Left renal pelvis (tissue), 4 donors: ENCODE measurements at places on chromosomes 2 and 18. TPM values are rescaled to one million over a fixed set of nuclear protein-coding genes. Genes with fewer than 3 reads are reported as not detected.

Gene POTEC
- not detected for polyA plus RNA-seq

Gene IL1RN
- polyA plus RNA-seq = 1.4 TPM

DNA sequence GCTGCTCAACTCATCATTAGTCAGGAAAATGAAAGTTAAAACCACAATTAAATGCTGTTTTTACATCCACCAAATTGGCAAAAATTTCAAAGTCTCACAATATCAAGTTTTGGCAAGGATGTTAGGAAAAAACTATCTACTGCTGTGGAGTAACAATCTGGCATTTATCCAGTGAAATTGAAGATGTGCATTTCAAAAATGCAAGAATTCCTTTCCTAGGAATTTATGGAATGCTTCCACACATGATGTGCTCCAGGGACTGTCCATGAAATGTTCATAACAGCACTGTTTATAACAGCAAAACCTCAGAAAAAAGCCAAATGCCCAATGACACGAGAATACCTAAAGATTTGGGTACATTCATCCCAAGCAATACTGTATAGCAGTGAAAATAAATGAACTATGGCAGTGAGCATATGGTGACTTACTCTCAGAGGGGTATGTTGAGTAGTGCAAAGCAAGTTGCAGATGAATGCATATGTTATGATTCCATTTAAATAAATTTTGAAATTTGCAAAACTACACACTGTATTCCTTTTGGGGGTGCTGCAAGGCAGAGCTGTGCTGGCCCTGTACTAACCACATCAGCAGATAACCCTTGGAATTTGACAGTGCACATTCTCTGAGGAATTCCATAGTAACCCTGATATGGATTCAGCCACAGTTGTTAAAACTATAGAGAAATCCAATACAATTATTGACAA, 41.3 kb upstream of the GYPC start:
- no peak for DNase-seq

Gene CPLX4
- not detected for polyA plus RNA-seq

Gene CNNM4
- polyA plus RNA-seq = 15.4 TPM

Gene FBXO11
- 84.8 TPM for polyA plus RNA-seq

DNA sequence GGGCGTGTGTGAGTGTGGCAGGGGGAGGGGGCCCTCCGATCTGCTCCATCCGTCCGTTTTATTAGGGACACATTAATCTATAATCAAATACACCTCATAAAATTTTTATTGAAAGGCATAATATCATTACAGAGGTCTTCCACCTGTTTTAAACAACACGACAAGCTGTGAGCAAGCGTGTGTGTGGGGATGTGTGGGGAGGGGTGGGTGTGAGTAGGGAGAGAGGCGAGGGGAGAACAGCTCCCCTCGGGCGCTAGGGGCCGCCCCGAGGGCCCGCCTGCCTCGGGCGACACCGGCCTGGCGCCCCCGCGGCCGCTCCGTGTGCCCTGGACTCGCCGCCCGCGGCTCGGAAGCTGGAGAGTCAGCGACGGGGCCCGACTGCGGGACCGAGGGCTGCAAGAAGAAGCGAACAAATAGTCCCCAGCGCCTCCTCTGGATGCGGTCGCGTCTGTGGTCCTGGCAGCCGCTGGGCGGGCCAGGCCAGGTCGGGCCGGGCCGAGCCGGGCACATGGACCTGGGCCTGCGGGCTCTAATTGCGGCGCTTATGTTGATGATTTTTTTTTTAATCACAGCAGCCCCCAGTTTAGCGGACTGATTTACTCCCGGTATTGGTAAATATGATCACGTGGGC, 352 bp upstream of the HOXD9 start:
- no peak for DNase-seq

GRCh38 chr2:31075941-31076590, 62.2 kb downstream of the GALNT14 start:
- no peak for DNase-seq

Gene TUBA3E
- 0.33 TPM for polyA plus RNA-seq

GRCh38 chr18:77135339-77136075, 2.9 kb upstream of the MBP start:
- DNase-seq = no peak

DNA sequence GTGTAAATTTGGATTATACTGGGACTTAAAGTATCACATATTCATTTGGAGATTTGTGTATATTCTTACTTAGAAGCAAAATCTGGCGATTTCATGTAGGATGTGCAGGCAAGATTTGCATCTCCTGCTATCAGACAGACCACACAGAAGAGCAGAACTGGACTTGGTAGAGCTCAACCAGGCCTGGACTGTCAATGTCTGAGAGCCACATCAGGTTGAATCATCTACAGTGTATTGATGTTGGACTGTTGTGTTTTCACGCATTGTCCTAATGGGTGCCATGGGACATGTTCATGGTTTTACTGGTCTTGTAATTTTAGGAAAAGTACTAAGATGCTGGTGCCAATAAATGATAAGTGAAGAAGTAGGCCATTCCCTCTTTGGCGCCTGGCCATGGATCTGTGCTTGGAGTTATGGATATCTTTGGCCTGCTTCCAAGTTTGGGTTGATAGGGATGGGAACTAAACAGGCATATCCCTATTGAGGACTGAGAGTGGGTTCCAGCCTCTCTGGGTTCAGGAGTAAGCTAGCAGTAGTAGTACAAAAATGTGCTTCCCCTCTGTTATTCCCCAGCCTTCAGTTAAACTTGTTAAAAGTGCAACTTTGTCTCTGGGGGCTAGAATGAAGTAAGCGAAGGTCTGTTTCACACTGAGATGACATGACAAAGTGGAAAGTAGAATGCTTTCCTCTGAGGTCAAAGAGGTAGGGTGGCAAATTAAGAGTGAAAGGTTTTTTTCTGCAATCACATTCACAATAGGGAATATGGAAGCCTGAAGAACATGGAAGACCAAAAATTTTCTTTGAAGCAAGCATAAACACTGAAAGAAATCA, 49.2 kb upstream of the NEMP2 start:
- no peak for DNase-seq

Gene GALNT13
- 3.1 TPM for polyA plus RNA-seq

DNA sequence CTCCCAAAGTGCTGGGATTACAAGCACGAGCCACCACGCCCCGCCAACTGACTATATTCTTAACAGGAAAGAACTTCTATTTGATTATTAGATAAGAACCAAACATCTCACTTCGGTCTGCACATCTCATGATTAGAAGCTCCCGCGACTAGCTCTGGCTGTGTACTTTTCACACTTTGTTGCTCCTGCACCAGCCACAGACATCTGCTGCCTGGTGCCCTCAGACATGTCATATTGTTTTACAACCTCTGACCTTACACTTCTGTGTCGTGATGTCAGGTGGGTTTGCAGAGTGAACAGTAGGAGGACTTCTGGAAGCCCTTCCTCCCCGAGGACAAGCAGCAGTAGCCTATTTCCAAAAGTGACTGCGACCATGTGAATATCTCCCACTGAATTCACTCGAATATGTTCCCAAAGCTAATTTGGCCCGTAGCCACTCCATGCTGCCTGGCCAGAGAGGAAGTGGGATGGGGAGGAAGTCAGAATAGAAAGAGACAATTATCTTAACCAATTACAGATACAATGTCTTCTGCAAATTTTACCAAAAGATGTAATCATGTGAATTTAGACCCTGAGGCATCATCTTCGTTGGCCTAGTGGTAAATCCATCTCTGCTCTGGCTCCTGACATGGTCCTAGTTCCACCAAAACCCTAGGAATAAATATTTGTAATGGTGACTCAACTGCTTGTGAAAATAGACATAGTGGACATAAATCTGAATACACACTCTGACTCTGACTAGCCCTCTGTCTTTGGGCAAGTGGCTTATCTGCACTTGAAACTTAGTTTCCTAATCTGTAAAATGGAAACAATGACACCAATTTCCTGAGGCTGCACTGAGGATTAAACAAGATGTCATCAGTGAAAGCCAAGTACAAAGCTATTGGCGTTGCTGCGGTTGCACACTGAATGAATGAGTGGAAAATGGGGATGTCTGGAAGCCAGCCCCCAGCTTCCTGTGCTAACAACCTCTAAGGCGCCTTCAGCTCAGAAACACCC, 406.1 kb downstream of the LRATD1 start:
- DNase-seq = no peak

DNA sequence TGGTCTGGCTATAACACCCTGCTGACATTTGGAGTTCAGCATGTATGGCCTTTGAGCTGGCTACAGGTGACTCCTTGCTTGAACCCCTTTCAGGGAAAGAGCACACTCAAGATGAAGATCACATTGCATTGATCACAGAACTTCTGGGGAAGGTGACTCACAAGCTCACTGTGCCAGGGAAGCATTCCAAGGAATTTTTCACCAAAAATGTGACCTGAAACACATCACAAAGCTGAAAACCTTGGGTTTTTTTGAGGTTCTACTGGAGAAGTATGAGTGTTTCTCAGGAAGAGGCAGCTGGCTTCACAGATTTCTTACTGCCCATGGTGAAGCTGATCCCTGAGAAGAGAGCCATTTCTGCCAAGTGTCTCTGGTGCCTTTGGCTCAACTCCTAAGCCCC, 879.0 kb downstream of the CBLN2 start:
- DNase-seq = no peak

DNA sequence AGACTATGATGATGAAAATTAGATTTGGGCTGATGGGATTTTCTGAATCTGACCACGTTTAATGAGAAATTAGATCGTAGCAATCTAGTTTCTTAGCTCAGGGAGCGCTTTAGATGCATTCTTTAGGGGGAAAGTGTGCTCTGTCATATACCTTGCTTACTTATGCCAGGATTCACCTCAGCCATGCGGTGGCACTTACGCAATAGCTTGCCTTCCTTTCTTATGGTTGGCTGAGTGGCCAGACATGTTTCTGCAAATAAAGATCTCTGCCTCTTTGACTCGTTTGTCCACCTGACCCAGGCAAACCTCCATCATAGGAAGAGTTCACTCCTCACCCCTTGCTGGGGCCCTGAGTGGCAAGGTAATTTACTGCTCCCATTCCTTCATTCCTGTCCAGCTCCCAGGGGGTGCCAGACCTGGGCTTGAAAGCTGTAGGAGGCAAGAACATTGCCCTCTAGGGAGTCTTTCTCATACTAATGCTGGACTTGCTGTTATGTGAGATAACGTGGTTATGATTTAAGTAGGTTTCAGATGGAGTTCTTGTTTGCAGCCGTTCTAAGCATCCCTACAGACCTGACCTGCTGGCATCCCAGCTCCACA, 57.1 kb downstream of the FBLN7 start:
- DNase-seq = no peak

- DNase-seq = no peak
Observed at GRCh38 chr2:123912171-123912570, 112.9 kb upstream of the CNTNAP5 start.

DNA sequence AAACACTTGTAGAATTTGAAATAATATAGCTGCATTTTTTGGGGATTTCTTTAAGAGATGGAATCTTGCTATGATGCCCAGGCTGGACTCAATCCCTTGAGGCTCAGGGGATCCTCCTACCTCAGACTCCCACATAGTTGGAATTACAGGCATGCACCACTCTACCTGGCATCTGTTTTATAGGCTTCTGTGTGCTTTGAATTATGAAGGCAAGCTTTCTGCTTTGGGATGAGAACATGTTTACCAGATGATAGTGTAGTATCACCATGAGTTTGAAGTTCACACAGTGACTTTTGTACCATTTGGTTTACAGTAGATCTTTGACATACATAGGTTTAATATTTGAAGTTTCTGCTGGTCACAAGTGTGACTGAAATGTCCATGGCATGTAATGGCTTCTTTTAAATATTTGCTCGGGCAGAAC, 10.7 kb downstream of the CNOT11 start:
- DNase-seq = no peak

DNA sequence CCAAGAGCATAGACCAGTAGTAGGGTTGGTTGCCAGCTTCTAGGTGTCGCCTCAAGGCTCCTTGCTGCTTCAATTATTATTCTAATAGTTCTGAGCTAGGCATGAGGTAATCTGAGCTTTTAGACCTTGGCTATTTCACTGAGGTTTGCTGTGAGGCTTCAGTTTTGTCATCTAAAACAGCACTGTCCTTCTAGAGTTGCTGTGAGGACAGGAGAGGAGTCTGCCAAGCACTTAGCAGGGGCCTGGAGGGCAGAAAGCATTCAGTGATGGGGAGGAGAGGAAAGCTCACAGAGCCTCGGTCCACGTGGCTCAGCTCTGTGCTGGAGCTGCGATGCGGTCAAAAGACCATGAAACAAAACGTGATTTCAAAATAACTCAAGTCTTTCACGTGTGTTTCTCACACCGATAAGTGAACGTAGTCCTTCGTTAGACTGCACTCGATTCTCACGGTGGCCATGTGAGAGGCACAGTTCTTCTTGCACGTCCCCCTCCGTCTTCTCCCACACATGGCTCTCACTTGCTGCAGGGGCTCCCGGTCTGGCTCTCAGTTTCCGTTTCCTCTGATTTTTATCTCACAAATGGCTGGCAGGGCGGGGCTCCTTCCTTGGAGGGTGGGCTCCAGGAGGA, 113.7 kb downstream of the B3GNT2 start:
- DNase-seq = no peak

GRCh38 chr18:75005626-75006025, 203.3 kb downstream of the PTGR3 start:
- no peak for DNase-seq

Gene ABCG5
- polyA plus RNA-seq = 0.56 TPM

Gene ADD2
- 6.1 TPM for polyA plus RNA-seq
